ENCODE measurements at places on chromosomes 6 and 20.
A peak's percentile ranks its signal among the peaks of the same experiment; 100 is the strongest.

- DNase-seq = no peak
These were observed 45.0 kb upstream of the TRIM26 start for GRCh38 chr6:30258204-30258603.

GRCh38 chr20:52004018-52004417, 187.6 kb downstream of the ZFP64 start:
- peak; percentile 52 for DNase-seq

GRCh38 chr20:2693286-2694007, 867 bp downstream of the EBF4 start:
- DNase-seq = no peak

DNA sequence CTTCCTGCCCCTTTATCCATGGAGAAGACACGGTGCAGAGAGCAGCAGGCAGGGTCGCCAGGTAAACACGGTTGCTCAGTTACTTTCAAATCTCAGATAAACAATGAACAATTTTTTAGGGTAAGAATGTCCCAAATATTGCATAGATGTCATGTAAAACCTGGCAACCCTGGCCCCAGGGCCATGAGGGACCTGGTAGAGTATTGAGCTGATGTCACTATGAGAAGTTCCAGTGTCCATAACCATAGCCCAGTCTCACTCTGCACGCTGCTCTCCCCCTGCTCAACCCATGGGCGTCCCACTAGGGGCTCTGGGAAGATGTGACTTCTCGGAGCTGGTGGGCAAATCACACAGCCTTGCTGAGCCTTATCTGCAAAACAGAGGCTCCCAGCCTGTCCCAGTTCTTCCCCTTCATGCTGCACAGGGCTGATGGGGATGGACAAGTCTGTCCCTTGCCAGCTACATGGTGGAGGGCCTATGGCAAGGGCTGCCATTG, 71.3 kb upstream of the TOP1 start:
- DNase-seq = no peak

- no peak for DNase-seq
These were observed 234.2 kb upstream of the CITED2 start for GRCh38 chr6:139608466-139609261.

DNA sequence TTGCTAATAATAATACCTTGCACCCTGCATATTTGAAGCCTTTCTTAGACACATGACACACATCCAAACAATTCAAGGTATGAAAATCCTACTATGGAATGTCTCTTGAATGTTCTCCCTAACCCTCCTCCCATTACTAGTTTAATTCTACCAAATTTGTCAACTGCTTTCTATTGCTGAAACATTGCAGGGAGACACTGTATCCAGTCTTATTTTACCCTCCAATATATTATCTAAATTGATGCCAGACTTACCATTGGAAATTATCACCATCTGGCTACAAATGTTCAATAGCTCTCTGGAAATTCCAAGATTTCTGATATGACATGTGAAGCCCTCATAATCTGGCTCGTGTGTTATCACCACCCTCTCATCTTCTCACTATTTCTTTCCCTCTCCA, 1027.3 kb upstream of the CITED2 start:
- DNase-seq = no peak
